ENCODE measurements at places on chromosomes 1 and 21.

GRCh38 chr1:7218210-7218832, 433.1 kb downstream of the CAMTA1 start:
- DNase-seq, result peak; percentile 58

DNA sequence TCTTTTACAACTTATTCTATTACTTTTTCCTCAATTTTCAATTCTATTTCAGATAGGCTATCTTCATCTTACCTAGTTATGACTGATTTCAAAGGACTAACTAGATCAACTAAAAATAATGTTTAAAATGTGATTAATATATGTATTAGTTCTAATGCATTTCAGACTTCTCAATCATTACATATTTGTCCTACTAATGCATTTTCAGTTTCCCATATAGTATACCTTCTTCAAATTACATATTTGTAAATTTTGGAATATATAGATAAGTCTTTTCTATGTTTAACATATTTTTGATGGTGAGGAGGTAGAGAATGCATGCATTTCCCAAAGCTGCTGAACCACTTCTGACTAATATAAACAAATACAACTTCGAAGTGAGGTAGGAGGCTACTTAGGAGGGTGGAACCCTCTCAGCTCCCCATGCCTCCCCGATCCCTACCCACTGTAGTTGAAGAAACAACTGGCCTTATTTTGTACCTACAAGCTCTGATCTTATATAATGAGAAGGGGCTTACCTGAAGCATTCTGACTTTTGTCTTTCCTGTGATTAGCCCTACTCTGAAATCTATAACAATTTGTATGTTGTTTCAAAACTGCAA, 1.7 kb downstream of the TRMT1L start:
- DNase-seq, result no peak

DNA sequence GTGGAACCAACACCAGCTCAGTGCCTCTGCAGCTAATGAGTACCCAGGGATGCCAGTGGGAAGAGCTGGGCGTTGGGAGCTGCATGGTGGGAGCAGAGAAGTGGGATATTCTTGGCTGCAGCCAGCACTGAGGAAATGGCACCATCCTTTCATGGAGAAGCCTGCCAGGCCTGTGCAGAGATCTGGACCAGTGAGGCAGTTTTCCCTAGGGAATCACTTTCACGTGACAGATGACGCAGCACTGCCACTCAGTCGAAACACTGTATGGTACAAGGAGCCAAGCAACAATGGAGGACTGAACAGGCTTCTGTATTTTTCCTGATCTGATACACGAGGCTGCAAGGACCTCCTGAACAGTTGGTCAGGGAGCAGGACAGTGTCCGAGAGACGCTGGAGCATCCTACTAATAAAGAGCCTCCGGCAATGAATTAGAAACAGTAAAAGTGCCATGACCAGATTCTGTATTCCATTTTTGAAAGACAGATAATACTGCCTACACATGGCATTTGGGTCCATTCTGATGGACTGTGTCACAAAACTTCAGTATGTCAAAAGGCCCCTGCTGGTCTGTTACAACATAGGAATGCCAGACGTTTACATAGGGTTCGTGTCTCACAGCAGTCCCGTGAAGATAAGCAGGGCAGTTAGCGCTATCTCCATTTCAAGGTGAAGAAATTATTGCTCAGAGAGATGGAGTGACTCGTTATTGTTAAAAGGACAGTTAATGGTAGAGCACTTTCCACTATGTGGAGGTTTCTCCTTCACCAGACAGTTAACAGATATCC, 44.0 kb upstream of the LMO4 start:
- DNase-seq, result no peak

DNA sequence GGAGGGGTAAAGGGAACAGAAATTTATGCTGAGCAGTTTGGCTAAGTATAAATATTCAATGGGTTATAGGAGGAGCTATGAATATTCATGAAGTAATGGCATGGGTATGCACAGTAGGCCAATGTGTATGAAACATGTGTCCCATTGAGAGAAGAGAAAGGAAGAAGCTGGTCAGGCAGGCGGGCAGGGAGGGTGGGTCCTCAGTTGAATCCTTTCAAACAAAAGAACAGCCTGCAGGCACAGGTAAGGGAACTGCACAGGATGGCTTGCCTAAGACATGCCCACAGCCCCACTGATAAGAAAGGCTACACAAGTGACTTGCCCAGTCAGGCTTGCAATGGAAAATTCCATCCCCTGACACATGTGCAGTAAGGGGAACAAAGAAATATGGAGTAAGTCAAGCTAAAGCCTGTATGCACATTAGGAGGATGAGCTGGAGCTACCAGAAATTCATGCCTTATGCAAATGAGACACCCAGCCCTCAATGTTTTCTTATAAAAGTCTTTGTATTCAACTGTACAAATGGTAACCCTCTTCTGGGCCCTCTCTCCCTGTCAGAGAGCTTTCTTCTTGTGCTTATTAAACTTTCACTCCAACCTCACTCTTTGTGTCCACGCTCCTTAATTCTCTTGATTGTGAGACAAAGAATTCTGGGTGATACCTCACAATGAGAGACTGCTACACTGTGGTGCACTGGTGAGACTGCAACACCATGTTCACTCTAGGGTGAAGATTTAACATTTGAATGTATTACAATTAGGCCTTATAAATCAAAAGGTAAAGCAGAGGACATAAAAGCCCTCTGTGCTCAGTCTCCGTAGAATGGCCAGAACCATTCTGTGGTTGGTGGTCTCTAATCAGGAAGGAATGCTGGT, 96.5 kb downstream of the ATP1B1 start:
- no peak for DNase-seq

DNA sequence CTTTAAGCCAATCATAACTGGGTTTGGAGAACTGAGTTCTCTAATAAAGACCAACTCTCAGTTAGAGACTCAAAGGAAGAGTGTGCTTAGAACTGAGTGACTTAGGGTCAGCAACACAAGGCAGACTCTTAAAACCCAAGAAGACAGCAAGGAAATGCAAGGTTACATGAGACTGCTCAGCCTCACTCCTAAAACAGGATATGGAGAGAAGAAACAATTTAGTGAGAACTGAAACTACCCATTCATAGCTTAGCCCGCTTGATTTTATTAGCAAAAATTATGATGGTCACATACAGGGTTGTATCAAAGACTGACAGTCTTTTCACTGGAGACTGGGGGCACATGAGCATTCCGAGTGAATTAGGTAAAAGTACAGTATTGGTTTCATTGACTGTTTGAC, 78.9 kb upstream of the DMRTA2 start:
- DNase-seq, result no peak

DNA sequence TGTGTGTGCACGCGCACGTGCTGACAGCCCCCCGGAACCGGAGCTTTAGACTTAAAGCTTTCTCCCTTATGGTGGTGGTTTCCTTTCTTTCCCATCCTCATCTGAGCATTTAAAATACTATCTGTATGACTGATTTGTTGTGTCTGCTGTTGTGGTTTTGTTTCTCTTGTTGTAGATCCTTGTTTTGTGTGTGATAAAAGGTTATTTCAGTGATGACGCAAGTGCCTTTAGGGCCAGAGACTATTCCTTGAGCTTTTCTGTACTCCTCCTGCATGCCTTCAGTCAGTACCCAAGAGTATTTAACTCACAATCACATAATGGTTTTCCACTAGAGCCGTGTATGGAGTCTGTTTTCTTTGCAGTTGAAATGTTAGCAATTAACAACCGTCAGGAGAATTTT, 45.4 kb downstream of the LCA5L start:
- DNase-seq, result no peak

GRCh38 chr1:164051782-164052181, 507.2 kb upstream of the PBX1 start:
- no peak for DNase-seq

Data from WERI-Rb-1 (cell line).